ENCODE measurements at places on chromosomes 6 and 20.

- peak; percentile 37 for DNase-seq
Measured at GRCh38 chr6:151747896-151748295, 59.6 kb upstream of the ESR1 start.

DNA sequence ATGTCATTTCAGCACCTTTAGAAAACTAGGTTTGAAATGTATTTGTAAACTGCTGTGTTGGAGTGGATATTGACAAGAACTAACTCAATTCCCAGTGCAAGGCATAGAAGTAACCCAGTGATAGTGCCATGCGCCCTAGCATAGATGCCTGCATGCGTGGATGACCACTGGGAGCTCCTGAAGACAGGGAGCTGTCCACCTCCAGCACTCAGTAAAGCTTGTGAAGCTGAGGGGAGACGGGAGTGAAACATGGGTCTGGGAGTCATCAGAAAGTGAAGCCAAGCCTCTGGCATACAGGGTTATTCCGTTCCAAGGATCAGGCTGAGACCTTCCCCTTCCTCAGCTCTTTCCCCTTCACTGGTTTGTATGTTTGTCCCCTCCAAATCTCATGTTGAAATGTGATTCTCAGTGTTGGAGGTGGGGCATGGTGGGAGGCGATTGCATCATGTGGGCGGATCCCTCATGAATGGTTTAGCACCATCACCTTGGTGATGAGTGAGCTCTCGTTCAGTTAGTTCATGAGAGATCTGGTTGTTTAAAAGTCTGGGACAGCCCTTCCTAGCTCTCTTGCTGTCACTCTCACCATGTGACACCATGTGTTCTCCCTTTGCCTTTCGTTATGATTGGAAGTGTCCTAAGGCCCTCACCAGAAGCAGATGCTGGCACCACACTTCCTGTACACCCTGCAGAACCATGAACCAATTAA, 146.5 kb upstream of the FERMT1 start:
- DNase-seq, result no peak

- no peak for DNase-seq
Measured at GRCh38 chr6:136895901-136896300, 26.2 kb upstream of the SLC35D3 start.

GRCh38 chr20:38729767-38730166, 5.5 kb downstream of the SLC32A1 start:
- no peak for DNase-seq

DNA sequence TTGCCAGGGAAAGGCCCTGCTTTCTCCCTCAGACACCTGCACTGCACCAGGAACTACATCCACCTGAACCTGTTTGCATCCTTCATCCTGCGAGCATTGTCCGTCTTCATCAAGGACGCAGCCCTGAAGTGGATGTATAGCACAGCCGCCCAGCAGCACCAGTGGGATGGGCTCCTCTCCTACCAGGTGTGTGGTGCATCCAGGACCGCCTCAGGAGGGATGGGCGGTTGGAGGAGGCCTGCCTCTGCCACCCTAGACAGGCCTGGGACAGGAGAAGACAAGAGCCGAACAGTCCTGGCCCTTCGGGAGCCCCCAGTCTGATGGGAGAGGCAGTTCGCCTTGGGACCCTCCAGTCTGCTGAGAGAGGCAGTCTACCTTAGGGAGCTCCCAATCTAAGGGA, 24.2 kb downstream of the GLP1R start:
- DNase-seq, result no peak

GRCh38 chr6:41325446-41326066, 9.9 kb upstream of the NCR2 start:
- no peak for DNase-seq
